ENCODE measurements at places on chromosomes 7 and 10. TPM values are rescaled to one million over a fixed set of nuclear protein-coding genes. Genes with fewer than 3 reads are reported as not detected.
A peak's percentile ranks its signal among the peaks of the same experiment; 100 is the strongest.

Gene CLRN3
- not detected for polyA plus RNA-seq

Gene TSPAN15
- polyA plus RNA-seq: 12.5 TPM

GRCh38 chr10:130543794-130544193 lies 407.6 kb downstream of the GLRX3 start:
- DNase-seq: no peak

DNA sequence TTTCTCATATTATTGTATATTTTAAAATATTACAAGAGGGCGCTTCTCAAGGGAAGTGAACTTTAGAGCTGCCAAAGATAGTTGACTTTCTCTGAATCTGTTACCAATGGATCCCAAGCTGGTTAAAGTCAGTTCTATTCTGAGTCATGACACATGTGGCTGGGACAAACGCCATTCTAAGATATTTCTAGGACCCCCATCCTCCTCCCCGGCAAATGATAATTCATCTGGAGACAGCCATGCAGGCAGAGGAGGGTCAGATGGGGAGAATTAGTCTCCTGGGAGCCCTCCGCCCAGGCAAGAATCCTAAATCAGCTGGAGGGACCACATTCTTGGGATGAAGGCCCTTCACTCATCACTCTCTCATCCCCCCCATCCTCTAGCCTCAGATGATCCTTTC lies 187.7 kb downstream of the GFRA1 start:
- DNase-seq: no peak

- peak; percentile 40 for DNase-seq
Observed at GRCh38 chr10:5888843-5889623, 660 bp downstream of the ANKRD16 start.

DNA sequence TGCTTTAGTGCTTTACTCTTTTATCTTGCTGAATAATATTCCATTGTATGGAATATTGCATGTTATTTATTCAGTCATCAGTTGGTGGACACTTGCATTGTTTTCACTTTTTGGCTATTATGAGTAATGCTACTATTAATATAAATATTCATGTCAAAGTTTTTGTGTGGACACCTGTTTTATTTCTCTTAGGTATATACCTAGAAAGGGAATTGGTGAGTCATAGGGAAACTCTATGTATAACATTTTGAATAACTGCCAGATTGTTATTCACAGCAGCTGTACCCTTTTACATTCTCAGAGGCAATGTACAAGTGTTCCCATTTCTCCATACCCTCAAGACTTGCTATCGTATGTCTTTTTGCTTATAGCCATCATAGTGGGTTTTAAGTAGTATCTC lies 268.7 kb downstream of the SEMA3A start:
- DNase-seq: no peak

- no peak for DNase-seq
Observed at GRCh38 chr7:28466341-28466740, 54.0 kb downstream of the CREB5 start.
